Stimulated activated CD4-positive, alpha-beta T cell treated with anti-CD3 and anti-CD28 coated beads, Interleukin-1b, Interleukin-23, amount 100 ng/mL, for 1 hour (primary cell): ENCODE measurements at places on chromosomes 4 and X.

- DNase-seq = no peak
These were observed 54.3 kb downstream of the TSC22D3 start for GRCh38 chrX:107721318-107721717.

DNA sequence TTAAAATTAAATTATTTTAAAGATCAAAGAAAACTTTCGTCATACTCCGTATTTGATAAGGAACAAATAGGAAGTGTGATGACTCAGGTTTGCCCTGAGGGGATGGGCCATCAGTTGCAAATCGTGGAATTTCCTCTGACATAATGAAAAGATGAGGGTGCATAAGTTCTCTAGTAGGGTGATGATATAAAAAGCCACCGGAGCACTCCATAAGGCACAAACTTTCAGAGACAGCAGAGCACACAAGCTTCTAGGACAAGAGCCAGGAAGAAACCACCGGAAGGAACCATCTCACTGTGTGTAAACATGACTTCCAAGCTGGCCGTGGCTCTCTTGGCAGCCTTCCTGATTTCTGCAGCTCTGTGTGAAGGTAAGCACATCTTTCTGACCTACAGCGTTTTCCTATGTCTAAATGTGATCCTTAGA, at the start of gene CXCL8:
CXCL8 (plus strand) TSS at position 217 of the 426 bp plus-strand sequence; CDS start at position 307, 90 bp downstream.
- DNase-seq = no peak

DNA sequence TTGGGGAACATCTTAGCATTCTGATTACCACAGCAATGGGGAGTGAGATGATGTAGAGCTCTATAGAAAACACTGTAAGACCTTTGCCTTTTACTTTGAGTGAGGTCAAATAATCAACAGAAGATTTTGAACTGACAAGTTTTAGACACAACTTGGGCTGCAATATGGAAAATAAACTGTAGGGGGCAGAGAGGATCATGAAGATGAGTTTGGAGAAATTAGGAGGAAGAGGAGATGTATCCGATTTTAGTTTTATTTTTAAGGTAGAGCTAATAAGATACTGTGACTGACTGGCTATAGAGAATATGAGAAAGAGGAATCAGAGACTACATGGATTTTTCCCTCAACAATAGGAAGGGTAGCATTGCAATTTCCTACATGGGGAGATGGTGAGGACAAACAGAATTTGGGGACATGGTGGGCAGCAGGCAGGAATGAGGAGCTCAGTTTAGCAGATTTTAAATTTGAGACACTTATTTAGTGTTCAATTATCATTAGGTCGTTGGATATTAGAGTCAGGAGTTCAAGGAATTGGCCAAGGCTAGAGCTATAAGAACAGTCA, 563.1 kb downstream of the INPP4B start:
- DNase-seq = no peak

GRCh38 chrX:109873983-109874382, 128.9 kb upstream of the TMEM164 start:
- DNase-seq = no peak

GRCh38 chrX:316351-317325, 2.0 kb downstream of the GTPBP6 start:
- no peak for DNase-seq

GRCh38 chr4:79831119-79831528, 241.9 kb downstream of the ANTXR2 start:
- no peak for DNase-seq
